ENCODE measurements at places on chromosomes 12 and 14.

DNA sequence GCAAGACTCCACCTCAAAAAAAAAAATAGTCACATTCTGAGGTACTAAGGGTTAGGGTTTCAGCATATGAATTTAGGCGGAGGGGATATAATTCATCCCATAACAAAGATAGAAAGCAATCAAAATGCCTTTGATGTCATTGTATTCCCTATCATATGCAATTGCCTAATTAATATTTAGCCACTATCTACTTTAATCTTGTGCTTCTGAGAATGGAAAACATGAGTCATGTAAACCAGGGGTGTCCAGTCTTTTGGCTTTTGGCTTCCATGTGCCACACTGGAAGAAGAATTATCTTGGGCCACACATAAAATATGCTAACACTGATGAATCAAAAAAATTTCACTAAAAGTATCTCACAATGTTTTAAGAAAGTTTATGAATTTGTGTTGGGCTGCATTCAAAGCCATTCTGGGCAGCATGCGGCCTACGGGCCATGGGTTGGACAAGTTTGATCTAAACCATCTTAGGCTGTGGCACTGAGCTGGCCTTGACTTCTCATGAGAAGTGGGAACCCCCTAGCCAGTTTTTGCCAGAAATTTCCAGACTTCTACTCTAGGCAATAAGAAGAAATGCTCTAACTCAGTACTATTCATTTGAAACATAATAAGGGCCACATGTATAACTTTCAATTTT lies 219.8 kb downstream of the PTPRO start:
- no peak for DNase-seq

GRCh38 chr12:83046019-83046418 lies 359.3 kb downstream of the TMTC2 start:
- DNase-seq, result no peak

DNA sequence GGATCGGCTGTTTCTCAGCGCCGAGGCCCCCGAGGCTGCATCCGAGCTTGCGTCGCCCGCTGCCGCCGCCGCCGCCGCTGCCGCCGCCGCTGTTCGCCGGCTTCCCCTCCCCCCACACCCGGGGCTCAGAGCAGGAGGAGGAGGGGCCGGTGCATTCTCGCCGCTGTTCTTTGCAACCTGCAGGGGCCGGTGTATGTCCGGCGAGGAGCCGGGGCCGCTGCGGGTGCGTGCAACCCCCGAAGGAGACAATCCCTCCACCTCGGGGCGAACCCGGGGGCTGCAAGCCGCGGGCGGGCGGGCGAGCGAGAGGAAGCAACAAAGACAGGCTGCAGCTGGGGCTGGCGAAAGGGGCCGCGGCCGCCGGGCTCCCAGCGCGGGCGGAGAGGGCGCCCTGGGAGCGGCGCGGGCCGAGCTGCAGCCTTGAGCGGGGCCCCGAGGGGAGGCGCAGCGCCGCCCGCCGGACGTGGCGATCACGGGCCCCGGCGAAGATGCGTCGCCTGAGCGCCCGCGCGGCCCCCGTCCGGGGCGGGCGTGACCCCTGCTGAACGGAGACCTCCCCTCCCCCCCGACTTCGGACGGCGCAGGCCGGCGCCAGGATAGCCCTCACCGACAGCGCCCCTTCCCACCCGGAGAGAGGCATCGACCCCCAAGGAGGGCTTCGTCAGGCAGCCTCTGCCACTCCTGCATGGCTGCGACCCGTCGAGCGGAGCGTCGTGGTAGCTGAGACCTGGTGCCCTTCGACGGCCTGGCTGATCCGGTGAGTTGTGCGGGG lies 702 bp downstream of the FAM222A start:
- peak; percentile 43 for DNase-seq

DNA sequence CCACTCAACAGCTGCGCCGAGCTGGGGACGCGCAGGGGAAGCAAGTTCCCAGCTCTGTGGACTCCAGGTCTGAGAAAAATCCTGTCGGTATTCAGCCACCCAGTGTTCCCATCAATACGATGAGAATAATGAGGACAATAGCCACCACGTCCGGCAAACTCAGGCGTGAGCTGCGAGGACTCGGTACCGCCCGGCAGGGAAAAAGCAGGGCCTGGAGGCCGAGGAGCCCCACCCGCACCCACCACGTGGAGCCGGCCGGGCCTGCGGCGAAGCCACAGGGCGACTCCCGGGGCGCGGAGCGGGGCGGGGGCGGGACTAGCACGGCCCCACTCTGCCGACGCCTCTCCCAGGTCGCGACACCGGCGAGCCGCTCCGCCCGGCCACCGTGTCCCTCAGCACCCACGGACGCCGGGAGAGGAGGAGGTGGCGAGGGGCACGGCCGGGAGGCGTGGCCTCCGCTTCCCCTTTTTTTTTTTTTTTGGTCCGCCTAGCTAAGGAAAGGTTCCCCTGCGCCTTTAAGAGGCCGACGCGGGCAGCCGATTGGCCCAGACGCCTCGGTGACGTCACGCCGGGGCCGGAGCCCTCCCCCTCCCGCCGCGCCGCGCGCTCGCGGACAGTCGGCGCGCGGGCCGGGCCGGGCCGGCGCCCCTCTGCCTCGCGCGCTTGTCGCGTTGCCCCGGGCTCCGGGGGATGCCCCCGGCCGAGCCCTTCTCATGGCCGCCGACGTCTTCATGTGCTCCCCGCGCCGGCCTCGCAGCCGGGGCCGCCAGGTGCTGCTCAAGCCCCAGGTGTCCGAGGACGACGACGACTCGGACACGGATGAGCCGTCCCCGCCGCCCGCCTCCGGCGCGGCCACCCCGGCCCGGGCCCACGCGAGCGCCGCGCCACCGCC lies at the start of gene MLXIP:
MLXIP (plus strand) TSS at position 616 of the 892 bp plus-strand sequence; CDS start at position 714, 98 bp downstream.
- peak; percentile 88 for DNase-seq

DNA sequence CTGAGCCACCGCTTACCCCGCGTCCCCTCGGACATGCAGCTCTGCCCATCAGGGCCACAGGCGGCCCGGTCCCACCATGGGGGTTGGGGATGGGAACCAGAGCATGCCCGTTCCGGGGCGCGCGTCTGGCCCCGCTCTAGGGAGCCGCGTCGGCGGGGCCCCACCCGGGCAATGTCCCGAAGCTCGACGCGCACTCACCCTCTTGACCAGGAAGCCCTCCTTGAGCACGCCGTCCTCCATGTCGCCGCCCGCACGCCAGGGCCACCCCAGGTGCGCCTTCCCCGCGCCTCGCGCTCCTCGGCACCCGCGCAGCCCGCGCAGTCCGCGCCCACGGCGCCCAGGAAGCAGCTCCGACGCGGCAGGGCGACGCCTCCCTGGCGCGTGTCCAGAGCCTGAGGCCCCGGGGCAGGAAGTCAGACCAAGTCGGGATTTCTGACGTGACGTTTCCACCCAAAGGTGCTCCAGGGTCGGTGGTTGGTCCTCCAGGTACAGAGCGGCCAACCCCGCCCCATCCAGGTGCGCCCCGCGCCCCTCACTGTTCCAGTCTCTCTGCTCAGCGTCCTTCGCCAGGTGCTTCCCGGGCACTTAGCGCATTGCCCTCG lies at the start of gene PLEK2:
PLEK2 (minus strand) TSS at position 346 of the 602 bp plus-strand sequence; CDS start at position 240, 106 bp downstream.
- peak; percentile 35 for DNase-seq

- DNase-seq, result no peak
These were observed 24.5 kb downstream of the RECQL start for GRCh38 chr12:21476949-21477348.

All from stimulated activated CD4-positive, alpha-beta T cell treated with anti-CD3 and anti-CD28 coated beads, Interleukin-1b, Interleukin-23, amount 100 ng/mL, for 4 hours (primary cell).